ENCODE measurements at places on chromosomes 6 and 20.

DNA sequence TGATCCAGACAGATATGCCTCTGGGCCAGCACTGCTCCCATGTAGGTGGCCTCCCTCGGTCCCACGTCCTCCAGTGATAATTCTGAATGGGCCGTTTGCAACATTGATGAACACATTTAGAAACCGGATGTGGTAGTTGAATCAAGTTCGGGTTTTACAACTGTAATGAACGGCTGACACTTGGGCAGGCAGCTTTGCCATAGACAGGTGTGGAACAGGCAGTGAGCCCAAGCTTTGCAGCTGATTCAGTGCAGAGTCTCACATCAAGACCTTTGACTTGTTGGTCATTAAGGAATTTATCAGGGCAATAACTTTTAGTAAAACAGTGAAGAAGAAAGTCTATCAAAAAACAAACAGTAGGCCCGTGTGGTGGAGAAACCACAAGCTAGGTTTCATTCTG lies 466.6 kb upstream of the AGPAT4 start:
- DNase-seq = no peak

DNA sequence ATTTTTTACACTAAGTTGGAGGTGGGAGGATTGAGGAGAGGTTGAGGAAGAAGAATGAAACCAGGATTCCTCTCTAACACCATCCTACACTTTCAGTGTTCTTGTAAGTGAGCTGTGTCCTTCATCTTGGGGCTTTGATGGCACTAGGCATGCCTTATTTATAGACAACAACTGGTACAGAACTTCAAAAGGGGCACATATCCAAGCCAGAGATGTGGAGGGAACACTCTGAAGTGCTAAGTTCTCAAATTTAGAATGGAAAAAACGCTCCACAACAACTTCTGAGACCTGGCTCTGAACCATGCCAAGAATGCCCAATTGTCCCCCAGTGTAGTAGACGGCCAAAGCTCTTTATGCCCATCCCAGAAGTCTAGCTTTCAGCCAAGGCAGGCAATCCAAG lies 16.2 kb upstream of the PKHD1 start:
- DNase-seq = no peak

GRCh38 chr20:60092729-60093128 lies 134.5 kb downstream of the CDH26 start:
- no peak for DNase-seq

GRCh38 chr20:51610761-51611624 lies 68.5 kb upstream of the NFATC2 start:
- DNase-seq = no peak

GRCh38 chr6:151001387-151002056 lies 136.0 kb downstream of the MTHFD1L start:
- no peak for DNase-seq

Measured in CD8-positive, alpha-beta memory T cell (primary cell).